ENCODE measurements at places on chromosomes 16 and 17.

- no peak for DNase-seq
Observed at GRCh38 chr16:53417011-53417410, 17.3 kb upstream of the RBL2 start.

- no peak for DNase-seq
Observed at GRCh38 chr17:69773081-69773480, 301.9 kb upstream of the KCNJ16 start.

GRCh38 chr17:28335959-28336871 lies 654 bp downstream of the TNFAIP1 start:
- DNase-seq: no peak

DNA sequence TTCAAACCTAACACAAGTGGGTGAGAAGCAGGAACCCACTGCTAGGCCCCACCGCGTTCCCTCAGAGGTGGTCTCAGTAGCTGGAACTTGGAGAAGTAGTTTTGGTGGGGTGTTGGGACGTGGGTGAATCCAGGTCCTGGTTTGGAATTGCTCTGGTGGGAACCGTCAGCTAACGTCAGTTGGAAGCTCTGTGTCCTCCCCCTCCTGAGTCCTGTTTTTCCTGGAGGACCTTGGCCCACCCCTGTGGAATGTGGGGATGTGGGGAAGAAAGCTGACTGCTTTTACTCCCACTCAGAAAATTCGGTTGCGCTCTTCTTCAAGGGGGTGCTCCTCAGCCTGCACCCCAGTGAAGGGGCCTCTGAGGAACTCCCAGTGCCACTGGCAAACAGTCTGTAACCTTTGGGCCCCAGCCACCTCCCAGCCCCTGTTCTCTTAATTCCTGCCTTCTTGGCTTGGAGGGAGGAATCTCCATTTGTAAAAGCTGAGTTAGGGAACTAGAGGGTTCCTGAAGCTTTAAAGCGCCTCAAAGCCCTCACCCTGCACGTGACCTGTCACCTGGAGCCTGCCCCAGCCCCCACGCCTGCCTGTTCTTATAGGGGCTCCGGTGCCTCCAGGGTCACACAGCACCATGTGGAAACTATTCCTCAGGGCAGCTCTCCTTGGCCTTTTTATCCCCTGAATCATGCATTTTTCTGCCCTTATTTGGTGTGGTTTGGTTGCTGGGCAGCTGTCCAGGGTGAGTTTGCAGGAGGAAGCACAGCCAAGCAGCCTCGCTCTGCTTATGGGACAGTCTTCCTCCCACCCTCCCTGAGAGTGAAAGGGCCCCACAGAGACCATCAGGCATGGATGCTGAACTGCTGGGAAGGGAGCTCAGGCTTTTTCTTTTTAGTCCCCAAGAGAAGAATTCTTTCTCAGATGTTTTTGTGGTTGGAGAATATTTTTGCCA lies 16.2 kb upstream of the NAGLU start:
- no peak for DNase-seq

- peak; percentile 82 for DNase-seq
Observed at GRCh38 chr17:49575679-49576087, at the start of gene NXPH3. NXPH3 (plus strand) TSS chr17:49575871; CDS start chr17:49576220, 349 bp downstream.
